ENCODE measurements at places on chromosomes 11 and 22.

- no peak for DNase-seq
Observed at GRCh38 chr11:112728716-112729115, 232.5 kb upstream of the NCAM1 start.

GRCh38 chr22:50071432-50072166 lies 13.5 kb upstream of the TTLL8 start:
- DNase-seq = no peak

GRCh38 chr11:93655047-93655446 lies 6.4 kb upstream of the CEP295 start:
- no peak for DNase-seq

- DNase-seq = no peak
Observed at GRCh38 chr11:134143801-134144200, 74.9 kb downstream of the JAM3 start.

DNA sequence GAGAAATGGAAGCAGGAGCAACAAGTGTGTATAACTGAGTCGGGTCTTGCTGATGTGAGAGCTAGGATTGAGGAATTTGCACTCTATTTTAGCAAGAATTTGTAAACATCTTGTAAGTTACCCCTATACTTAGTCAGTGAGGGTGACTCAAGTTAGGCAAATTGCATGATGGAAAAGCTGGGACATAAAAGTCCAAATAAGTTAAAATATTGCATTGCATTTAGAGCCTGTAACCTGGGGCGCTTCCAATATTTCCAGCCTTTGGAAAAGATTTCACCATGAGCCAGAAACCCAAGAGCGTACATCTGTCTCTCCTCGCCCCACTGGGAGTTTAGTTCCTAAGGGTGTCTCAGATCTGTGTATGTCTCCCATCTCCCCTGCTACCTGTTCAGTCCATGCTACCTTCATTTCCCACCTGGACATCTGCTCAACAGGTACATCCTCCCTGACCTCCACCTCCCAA lies 37.0 kb upstream of the ACCSL start:
- DNase-seq = no peak

- no peak for DNase-seq
Observed at GRCh38 chr22:49918911-49919881, 762 bp downstream of the CRELD2 start.

- DNase-seq = no peak
Observed at GRCh38 chr22:24176630-24177029, 4.7 kb upstream of the SUSD2 start.

GRCh38 chr11:104529906-104530305 lies 366.0 kb upstream of the PDGFD start:
- DNase-seq = no peak
